Pancreas (tissue), 10 donors: ENCODE measurements at places on chromosomes 4 and X. TPM values are rescaled to one million over a fixed set of nuclear protein-coding genes. Genes with fewer than 3 reads are reported as not detected.

GRCh38 chrX:109902665-109903064 lies 100.2 kb upstream of the TMEM164 start:
- DNase-seq = no peak
- no peak overlapping the region for H3K4me3 ChIP-seq
- H3K27ac ChIP-seq = no peak overlapping the region
- no peaks in the 10 kb centered on the region for H3K36me3 ChIP-seq
- no peaks in the 10 kb centered on the region for H3K4me1 ChIP-seq

- no peak overlapping the region for H3K4me3 ChIP-seq
- H3K4me1 ChIP-seq = no peaks in the 10 kb centered on the region
- H3K27ac ChIP-seq = no peak overlapping the region
Observed at GRCh38 chr4:98508829-98509598, 149.4 kb downstream of the TSPAN5 start.

DNA sequence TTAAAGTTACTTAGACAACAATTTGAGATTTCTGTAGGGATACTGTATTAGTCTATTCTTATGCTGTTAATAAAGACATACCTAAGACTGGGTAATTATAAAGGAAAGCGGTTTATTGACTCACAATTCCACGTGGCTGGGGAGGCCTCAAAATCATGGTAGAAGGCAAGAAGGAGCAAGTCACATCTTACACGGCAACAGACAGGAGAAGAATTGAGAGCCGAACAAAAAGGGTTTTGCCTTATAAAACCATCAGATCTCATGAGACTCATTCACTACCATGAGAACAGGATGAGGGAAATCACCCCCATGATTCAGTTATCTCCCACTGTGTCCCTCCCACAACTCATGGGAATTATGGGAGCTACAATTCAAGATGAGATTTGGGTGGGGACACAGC lies 11.0 kb downstream of the PTTG2 start:
- DNase-seq = no peak
- peaks cover 5% of the 10 kb centered on the region for H3K4me1 ChIP-seq
- no peaks in the 10 kb centered on the region for H3K27me3 ChIP-seq
- no peaks in the 10 kb centered on the region for H3K36me3 ChIP-seq
- H3K4me3 ChIP-seq = no peak overlapping the region

- peaks cover 8% of the 10 kb centered on the region for H3K4me1 ChIP-seq
- H3K27me3 ChIP-seq = no peaks in the 10 kb centered on the region
- no peak overlapping the region for H3K27ac ChIP-seq
- no peaks in the 10 kb centered on the region for H3K36me3 ChIP-seq
- no peak for DNase-seq
- no peak overlapping the region for H3K4me3 ChIP-seq
Observed at GRCh38 chr4:138414202-138414601, 172.1 kb upstream of the SLC7A11 start.

DNA sequence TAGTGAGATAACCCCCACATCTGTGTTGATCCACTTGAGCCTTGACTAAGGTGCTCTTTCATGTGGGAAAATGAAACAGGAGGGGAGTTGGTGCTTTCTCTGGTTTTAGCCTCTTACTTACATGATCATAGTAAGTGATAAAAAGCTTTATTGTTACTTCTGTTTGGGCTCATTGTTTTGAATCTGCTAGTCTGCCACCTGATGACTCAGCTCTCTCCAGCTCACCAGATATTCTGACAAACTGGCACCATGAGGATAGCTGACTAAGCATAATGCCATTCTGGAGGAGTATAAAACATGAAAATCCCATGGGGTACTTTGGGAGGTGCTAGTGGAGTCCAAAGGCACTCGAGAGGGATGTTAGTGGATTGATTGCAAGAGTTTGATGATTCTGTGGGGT lies 824.0 kb downstream of the RAPGEF2 start:
- no peaks in the 10 kb centered on the region for H3K4me1 ChIP-seq
- no peak overlapping the region for H3K4me3 ChIP-seq
- no peak for DNase-seq
- no peaks in the 10 kb centered on the region for H3K36me3 ChIP-seq

- no peak overlapping the region for H3K27ac ChIP-seq
- no peaks in the 10 kb centered on the region for H3K27me3 ChIP-seq
- DNase-seq = no peak
- no peak overlapping the region for H3K4me3 ChIP-seq
Observed at GRCh38 chrX:31516527-31516926, 444.7 kb upstream of the FTHL17 start.

GRCh38 chr4:16818005-16818404 lies 80.4 kb downstream of the LDB2 start:
- no peak for DNase-seq
- H3K4me1 ChIP-seq = no peaks in the 10 kb centered on the region
- H3K36me3 ChIP-seq = no peaks in the 10 kb centered on the region

Gene ASB12
- 0.19 TPM for polyA plus RNA-seq
